ENCODE measurements at places on chromosomes 1 and 21.

DNA sequence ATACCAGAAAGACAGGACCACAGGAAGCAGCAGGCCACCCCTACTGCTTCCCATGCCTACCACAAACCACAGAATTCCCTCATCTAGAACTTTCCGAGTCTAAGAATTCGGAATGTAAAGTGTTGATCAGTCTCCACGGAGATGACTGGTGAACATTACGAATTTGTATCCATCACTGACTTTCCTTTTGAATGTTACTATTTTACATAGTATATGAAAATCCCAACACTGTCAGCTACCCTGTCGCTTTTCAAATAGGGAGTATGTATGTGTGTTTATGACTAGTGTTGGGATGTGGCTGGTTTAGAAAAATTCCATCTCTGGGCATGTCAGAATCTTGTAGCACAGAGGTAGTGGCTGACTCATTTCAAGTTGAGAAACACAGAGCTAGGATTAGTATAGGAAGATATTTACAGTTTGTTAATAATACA is 118.2 kb downstream of the COQ8A start:
- no peak for DNase-seq

DNA sequence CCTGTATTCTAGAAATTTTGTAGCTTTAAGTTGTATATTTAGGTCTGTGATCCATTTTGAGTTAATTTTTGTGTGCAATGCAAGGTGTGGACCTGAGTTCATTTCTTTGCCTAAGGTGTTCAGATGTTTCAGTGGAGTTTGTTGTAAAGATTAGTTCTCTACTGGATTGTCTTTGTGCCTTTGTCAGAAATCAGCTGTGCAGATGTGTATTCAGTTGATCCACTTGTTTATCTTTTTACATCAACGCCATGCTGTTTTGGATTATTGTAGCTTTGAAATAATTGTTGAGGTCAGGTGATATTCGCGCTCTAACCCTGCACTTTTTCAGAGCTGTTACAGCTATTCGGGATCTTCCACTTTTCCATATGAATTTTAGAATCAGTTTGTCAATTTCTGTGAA is 32.8 kb downstream of the SKI start:
- DNase-seq: no peak

- DNase-seq: no peak
These were observed 18.5 kb upstream of the C1orf21 start for GRCh38 chr1:184368354-184368753.

DNA sequence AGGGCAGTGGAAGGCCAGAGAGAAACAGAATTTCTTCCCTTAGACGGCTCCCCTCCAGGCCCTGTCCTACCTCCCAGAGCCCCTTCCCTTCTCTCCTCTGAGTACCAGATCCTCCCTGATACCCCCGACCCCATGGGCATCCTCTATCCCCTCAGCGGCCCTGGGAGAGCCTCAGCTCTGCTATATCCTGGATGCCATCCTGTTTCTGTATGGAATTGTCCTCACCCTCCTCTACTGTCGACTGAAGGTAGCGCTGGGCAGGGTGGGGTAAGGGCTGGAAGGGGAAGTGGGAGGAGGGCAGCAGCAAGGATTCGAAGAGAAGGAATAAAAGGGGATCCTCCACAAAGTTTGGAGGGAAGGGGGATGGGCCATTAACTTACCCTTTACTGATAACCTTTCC is 2.7 kb downstream of the FCER1G start:
- no peak for DNase-seq

GRCh38 chr1:222912730-222913129 is 97.9 kb downstream of the DISP1 start:
- no peak for DNase-seq

- peak; percentile 4 for DNase-seq
These were observed 30.9 kb upstream of the TAL1 start for GRCh38 chr1:47262787-47263413.

- no peak for DNase-seq
These were observed 17.6 kb upstream of the TNFRSF1B start for GRCh38 chr1:12148958-12149790.

- DNase-seq: no peak
These were observed 771 bp downstream of the RABGAP1L start for GRCh38 chr1:174160109-174160473.

DNA sequence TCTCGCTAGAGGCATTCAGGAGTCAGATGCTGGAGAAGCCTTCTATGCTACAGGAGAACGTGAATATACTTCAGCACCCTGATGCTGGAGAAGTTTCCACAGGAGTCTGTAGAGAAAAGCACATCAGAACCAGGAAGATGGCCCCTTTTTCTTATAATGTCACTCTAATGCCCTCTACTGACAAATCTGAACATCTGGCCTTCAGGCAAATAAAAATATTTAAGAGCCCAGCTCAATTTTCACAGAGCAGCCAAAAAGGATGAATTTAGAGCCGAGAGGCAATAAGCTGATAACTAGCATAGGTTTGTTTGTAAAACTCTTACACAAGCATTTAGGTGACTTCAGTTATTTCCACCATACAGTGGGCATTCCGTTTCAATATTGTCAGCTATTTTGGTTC is 3.8 kb upstream of the RRP15 start:
- DNase-seq: no peak

DNA sequence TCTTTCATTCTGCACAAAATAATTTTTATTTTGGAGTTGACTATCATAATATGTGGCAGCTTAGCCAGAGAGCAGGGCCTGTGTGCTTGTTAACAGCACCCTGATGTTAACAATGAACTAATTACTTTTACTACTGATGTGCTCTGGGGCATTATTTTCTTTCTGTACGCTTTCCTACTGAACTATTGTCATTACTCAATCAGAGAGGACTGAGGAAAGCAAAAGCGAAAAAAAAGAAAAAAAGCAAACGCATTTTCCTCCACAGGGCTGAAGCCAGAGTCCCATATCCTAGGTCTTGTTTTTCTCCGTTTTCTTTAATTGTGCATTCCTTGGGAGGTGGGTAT is 221.2 kb downstream of the TTLL7 start:
- no peak for DNase-seq

DNA sequence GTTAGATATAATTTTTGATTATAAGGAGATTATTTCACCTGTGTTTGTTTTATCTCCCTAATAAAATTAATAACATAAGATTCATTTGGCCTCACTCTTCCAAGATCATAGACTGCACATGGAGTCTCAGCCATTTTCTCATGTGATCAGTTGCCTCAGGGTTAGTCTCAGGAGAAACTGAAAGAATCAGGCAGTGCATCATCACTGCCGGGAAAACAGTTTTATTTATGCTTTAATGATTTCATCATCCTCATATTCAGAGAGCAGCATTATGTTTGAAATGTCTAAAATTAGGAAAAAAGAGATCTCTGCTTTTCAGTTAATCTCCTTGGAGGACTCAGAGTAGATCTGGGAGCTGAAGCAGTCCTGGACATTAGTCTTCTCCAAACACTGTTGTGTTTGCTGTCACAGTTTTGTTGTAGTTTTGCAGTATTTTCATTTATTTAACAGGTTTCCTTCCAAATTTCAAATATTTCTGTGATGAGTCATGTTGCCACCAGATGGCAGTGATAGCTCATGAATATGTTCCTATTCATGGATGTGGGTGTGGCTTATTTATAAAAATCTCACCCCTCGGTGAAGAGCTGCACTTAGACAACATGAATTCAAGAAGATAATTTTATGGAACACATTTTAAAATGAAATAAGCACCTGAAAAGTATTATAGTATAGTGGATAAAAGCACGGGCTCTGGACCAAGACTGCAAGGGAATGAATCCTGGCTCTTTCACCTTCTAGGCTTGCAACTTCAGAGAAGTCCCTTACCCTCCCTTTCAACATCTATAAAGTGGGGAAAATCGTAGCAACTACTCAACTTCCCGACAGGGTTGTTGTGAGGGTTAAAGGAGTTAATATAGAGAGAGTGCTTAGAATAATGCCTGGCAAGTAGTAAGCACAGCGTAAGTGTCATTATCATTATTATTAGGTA is 31.2 kb downstream of the CHD1L start:
- peak; percentile 57 for DNase-seq

GRCh38 chr1:37471345-37472231 is 2.8 kb upstream of the ZC3H12A start:
- DNase-seq: peak; percentile 65

GRCh38 chr1:41618066-41618825 is 133.8 kb upstream of the EDN2 start:
- peak; percentile 93 for DNase-seq

- no peak for DNase-seq
These were observed 5.4 kb upstream of the SUMO3 start for GRCh38 chr21:44823179-44823660.

DNA sequence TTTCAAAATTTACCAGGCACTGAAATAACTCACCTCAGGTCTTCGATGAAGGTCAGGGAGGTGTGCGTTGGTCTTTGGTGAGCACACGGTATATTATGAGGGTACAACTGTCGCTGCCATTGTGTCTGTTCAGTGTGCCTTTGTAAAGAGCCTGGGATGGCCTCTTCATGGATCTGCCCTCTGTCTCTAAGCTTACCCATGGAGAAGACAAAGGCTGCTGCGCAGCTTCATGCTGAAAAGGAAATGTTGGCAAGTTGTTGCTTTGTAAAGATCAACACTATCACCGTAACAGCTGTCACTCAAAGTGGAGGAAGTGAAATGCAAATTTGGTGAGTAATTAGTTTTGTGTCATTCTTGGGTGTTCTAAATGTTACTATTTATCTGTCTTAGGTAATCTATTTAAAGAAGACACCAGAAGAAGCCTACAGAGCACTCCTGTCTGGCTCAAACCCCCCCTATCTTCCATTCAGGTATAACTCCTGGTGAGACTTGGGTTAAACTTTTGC is 71.6 kb downstream of the CDC14A start:
- no peak for DNase-seq

GRCh38 chr1:73674945-73675561 is 522.9 kb downstream of the LRRIQ3 start:
- DNase-seq: no peak

DNA sequence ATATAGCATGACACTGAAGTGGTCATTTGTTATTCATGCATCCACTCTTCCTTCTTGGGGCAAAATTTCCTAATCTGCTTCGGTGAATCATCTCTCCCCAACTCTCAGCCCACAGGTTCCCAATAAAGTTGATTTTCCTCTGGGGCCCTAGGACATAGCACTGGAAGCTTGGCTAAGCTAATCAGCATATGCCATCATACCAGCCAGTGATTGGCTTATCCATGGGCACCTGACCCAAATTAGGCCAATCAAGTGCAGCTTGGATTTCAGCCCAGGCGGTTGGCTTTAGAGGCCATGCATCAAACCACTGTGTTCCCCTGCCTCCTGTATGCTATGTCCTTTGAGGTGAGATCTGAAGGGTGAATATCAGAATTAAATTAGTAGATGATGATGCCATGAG is 58.9 kb downstream of the C1orf94 start:
- no peak for DNase-seq

- DNase-seq: no peak
These were observed 288.4 kb upstream of the RGS18 start for GRCh38 chr1:191869790-191870312.

DNA sequence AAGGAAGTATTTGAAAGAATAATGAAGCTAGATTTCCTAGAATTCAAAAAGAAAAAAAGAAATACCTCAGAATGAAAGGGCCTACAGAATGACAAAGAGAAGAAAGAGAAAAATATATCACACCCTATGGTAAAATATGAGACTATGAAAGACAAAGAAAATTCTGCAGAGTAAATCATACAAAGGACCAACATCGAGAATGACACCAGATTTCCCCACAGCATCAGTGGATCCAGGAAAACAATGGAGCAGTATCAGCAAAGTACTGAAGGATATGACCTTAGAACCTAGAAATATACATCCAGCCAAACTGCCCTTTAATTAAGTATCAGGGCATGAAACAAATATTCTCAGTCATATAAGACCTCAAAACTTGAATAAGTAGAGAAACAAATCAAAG is 21.2 kb upstream of the IFNAR2 start:
- DNase-seq: no peak

DNA sequence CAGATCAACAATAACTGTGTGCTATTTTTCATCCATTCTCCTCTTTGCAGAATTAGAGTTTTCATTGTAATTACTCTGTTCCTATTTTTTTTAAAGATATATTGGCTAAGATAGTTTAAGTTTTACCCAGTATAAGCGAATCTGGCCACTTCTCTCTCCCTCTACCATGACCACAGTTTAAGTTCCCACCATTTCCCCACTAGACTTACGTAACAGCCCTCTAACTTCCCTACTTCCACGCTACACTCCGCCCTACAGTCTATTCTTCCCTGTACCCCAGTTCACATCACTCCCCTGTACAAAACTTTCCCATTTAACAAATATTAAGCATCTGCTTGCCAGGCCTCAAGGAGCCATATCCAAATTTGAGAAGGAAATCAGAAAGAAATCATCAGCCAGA is 16.5 kb downstream of the CTSK start:
- DNase-seq: peak; percentile 27

DNA sequence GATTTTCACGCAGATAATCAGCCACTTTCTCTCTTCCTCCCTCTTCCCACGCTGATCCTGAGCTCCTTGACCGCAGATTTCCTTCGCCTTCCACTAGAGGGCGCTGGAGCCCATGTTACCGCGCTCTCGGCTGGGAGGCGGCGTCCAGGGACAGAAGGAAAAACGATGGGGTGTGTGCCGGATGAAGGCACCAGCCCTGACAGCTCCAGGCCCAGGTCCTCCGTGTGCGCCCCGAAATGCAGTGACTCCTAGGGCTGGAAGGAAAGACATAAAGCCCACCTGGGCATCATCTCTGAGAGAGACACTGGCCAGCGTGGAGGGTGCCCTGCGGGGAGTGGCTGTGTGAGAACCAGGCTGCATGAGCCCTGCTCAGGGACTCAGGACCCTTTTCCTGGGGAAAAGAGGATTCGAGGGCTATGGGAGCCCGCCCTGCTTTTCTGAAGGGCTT is 44.9 kb upstream of the CYP2J2 start:
- DNase-seq: peak; percentile 69

GRCh38 chr21:36602735-36603134 is 96.2 kb upstream of the SIM2 start:
- no peak for DNase-seq

DNA sequence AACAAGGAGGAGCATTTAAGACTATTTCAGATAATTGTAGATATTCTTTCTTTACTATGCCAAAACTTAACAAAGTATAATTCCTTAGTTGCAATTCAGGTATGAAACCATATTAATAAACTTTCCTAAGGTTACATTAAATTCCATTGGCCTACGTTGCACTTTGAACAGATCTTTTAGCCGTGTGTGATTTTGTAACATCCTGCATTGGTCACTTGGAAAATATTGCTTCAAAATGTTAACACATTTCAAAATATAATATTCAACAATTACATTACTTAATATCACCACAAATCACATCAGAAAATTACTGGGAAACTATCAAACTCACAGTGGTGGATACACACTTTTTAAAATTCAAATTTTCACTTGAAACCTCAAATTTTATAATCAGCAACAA is 20.2 kb downstream of the ETS2 start:
- no peak for DNase-seq

DNA sequence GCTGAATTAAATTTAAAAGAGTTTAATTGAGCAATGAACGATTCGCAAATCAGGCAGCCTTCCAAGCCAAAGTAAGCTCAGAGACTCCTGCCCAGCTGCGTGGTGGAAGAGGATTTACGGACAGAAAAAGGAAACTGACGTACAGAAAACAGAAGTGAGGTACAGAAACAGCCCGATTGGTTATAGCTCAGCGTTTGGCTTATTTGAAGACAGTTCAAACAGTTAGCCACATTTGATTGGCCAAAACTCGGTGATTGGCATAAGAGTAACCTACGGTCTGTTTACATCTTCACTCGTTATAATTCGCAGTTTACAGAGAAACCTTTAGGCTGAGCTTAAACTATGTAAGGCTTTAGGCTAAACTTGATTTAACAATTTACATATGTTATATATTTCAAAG is 46.9 kb downstream of the CR1L start:
- DNase-seq: no peak
